ENCODE measurements at places on chromosomes 11 and 22. TPM values are rescaled to one million over a fixed set of nuclear protein-coding genes. Genes with fewer than 3 reads are reported as not detected.

Gene KCNQ1
- total RNA-seq, result 15.4 TPM

Gene MYO18B
- 0.71 TPM for total RNA-seq

GRCh38 chr11:5293028-5293427, 8.7 kb downstream of the OR51B4 start:
- DNase-seq, result no peak

GRCh38 chr11:71334191-71334590, 81.8 kb upstream of the SHANK2 start:
- DNase-seq, result peak; percentile 6

All from lung (tissue), 17 donors.